ENCODE measurements at places on chromosomes 16 and 17. TPM values are rescaled to one million over a fixed set of nuclear protein-coding genes. Genes with fewer than 3 reads are reported as not detected.
A peak's percentile ranks its signal among the peaks of the same experiment; 100 is the strongest.

GRCh38 chr17:28807925-28808634 lies 34.5 kb downstream of the FAM222B start:
- DNase-seq: peak; percentile 14

DNA sequence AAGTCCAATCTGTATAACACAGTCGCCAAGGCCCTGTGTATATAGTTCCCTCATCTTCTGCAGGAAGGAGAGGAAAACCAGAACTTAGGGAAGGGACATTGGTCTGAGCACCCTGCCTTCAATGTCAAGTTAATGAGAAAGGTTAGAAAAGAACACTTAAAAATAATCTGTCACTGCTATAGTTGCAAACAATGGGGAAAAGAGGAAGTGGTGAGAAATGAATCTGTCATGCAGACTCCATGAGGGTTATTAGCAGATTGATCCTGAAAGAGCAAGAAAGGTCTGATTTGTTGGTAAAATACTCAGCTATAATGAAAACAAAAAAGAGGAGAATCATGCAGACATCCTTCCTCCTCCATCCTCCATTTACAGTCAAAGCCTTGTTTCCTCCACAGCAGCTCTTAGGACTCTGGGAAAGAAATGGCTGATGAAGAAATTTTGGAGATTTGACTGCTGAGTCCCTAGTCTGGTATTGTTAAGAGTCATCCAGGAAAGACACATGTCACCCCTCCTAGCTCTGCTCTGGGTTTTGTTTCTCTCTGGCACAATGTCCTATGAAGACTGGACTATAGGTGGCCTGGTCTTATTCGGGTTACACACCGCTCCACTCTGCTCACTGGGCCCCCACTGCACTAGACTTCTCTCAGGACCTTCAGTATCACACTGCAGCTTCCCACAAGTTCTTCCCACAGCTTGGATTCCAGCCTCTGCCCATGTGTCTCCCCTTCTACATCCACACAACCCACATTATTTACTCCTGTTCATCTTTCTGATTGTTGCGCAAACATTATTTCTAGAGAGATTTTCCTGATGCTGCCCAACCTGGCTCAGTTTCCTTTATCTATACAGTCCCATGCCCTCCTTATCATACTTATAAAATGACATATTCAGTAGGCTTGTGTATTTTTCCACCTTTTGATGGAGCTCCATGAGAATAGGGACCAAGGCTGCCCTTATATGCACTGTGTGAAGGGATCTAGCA lies 56.5 kb upstream of the XYLT1 start:
- no peak for DNase-seq

DNA sequence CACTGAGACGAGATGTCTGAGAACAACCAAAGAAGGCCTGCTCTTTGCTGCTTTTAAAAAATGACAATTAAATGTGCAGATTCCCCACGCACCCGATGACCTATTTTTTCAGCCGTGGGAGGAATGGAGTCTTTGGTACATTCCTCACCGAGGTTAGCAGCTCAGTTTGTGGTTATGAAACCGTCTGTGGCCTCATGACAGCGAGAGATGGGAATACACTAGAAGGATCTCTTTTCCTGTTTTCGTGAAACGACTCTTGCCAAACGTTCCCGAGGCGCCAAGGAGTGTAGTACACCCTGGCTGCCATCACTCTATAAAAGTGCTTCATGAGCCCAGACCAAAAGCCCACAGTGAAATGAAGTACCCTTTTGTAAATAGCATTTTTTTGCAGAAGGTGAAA lies 87.8 kb downstream of the CRISPLD2 start:
- no peak for DNase-seq

DNA sequence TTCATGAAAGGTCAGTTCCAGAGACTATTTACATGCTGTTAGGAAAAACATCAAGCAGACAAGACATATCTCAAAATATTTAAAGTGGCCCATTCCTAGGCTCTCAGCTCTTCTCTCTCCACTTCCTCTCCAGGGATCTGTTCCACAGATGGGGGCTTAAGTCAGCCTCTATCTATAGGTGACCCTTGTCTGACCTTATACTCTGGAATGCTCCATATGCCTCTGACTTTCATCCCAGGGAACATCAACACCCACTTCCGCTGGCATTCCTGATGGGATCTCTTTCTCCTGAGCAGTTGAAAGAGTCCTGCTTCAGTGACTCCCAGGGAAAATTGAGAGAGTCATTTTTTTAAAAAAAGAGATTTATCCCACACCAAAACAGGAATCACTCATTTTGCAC lies 11.5 kb upstream of the WIPI1 start:
- no peak for DNase-seq

DNA sequence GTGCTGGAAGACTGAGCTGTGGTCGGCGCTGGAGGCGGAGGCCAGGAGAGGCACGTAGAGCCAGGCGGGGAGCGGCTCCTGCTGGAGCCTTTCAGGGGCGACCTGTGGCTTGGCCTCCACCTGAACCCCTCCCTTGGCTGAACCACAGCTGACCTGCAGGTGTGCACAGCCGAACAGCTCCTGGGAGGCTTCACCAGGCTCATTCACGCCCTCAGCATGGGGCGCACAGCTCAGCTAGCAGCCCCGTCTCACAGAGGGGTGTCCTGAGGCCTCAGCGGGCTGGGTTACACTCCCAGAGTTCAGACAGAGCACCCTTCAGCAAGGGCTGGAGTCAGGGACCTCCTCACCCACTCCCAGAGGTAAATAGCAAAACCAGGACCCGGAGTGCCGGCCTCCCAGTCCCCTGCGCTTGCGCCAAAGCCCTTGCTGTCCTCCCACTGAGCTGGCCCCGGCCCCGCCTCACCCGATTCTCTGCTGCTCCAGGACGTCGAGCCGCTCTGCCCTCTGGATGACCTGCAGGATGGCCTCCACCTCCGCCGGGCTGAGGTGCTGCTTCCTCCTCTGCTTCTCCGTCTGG lies 31.7 kb downstream of the RPH3AL start:
- no peak for DNase-seq

The RSL1D1 gene
- polyA plus RNA-seq: 251 TPM

DNA sequence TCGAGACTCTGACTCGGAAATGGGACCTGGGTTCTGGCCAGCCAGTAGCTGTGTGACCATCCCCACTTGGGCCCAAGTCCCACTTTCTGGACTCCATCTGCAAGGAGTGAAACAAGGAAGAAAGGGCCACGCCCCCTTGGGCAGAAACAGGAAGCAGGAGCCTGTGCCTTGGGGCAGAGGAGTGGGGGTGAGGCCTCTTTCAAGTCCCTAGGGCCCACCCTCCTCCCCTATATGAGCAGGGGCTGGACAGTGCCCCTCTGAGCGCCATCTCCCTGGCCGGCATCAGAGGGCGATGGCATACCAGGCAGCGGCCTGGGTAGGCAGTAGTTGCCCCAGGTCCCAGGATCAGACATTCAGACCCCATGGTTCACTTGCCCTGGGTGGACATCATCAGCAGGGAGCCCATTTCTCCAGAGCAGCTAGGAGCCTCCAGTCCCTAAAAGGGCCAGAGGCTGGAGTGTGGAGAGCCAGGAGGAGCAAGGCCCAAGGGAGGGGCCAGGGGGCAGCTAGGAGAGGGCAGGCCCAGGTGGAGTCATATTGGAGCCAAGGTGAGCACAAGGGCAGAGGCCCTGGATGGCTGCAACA lies 7.1 kb downstream of the BCAR1 start:
- DNase-seq: peak; percentile 53

GRCh38 chr16:15610369-15610871 lies 32.5 kb downstream of the MARF1 start:
- DNase-seq: no peak
